ENCODE measurements at places on chromosomes 4 and X. TPM values are rescaled to one million over a fixed set of nuclear protein-coding genes. Genes with fewer than 3 reads are reported as not detected.

FGFR3 gene
- total RNA-seq, result 34.3 TPM

DNA sequence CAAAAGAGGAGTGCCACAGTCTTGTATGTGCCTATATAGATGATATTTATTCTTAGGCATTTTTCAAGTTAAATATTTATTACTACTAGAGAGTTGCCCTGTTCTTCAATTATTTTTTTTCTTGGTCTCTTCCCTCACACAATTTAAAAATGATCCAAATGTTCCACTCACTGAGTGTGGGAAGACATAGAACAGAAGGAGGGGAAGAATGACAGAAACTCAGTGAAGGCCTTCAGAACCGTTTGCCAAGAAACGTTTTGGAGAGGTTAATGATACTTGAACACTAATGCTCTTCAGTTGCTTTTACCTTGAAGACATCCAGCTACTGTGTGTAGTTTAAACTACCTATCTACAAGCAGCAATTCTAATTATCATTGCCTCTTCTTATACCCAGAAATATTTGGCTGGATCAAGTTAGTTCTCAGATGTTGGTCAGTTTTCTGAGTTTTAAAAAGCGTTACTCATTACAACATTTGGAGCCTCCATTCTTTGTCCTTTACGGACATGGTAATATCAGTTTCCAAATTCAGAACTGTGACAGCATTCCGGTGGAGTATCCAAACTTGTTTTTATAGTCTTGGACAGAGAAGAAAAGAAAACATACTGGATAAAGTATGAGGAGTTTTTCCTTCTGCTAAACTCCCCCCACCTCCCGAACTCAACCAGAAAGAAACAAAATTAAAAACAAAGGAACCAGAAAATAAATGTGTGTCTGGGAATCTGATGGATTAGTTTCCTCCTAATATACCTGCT is 389.7 kb downstream of the SPRY1 start:
- DNase-seq, result no peak

DNA sequence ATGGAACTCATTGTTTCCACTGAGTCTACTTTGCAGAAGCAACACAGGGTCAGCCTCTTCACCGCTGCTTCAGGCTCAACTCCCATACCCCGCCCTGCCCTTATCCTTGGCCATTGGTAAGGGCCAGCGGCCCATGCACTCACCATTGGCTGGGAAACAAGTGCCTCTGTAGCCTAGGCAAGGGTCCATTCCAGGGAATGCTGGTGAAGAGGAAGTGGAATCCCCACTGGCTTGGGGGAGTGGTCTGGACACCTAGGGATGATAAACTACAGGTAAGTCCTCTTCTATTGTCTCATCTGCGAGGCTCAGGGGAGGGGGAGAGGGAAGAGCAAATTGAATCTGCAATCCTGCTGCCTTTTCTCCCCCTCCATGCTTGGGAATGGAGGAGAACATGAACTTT is 153.1 kb downstream of the SH3BGRL start:
- DNase-seq, result no peak

- peak; percentile 37 for DNase-seq
Observed at GRCh38 chrX:72685810-72686456, 28.2 kb downstream of the PHKA1 start.

GRCh38 chr4:138953961-138954371 is 61.6 kb upstream of the NOCT start:
- no peak for DNase-seq

NAT8L gene
- 0.83 TPM for total RNA-seq

COX7B gene
- 309 TPM for total RNA-seq

PPP2R2C gene
- total RNA-seq, result 9.8 TPM

- DNase-seq, result no peak
Observed at GRCh38 chr4:89586864-89587263, 250.1 kb downstream of the SNCA start.

PASD1 gene
- total RNA-seq, result not detected

PHKA1 gene
- total RNA-seq, result 7.8 TPM

PROM1 gene
- 43.8 TPM for total RNA-seq

WAS gene
- 1.1 TPM for total RNA-seq

- no peak for DNase-seq
Observed at GRCh38 chr4:20119141-20119540, 132.6 kb upstream of the SLIT2 start.

- DNase-seq, result no peak
Observed at GRCh38 chr4:76310683-76311082, 4.2 kb downstream of the STBD1 start.

DCHS2 gene
- 0.07 TPM for total RNA-seq

GRCh38 chrX:68699960-68700746 is 52.7 kb downstream of the STARD8 start:
- DNase-seq, result no peak

- DNase-seq, result no peak
Observed at GRCh38 chrX:108464604-108465003, 25.0 kb downstream of the COL4A5 start.

DNA sequence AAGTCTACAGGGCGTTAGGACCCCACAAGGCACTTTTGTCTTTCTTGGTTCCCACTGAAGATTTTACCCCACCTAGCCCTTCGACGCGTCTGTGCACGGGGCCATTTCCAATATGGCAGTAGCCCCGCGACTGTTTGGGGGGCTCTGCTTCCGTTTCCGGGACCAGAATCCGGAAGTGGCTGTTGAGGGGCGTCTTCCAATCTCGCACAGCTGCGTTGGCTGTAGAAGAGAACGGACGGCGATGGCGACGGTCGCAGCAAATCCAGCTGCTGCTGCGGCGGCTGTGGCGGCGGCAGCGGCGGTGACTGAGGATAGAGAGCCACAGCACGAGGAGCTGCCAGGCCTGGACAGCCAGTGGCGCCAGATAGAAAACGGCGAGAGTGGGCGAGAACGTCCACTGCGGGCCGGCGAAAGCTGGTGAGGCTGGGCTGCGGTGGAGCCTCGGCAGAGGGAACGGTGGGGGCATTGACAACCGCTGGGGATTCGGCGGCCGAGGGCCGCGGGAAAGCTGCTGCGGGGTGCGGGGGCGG is at the start of gene USP11:
TSS of gene USP11 (plus strand) at position 207 of the 530 bp plus-strand sequence. CDS start at position 242, 35 bp downstream.
- DNase-seq, result peak; percentile 41

DNA sequence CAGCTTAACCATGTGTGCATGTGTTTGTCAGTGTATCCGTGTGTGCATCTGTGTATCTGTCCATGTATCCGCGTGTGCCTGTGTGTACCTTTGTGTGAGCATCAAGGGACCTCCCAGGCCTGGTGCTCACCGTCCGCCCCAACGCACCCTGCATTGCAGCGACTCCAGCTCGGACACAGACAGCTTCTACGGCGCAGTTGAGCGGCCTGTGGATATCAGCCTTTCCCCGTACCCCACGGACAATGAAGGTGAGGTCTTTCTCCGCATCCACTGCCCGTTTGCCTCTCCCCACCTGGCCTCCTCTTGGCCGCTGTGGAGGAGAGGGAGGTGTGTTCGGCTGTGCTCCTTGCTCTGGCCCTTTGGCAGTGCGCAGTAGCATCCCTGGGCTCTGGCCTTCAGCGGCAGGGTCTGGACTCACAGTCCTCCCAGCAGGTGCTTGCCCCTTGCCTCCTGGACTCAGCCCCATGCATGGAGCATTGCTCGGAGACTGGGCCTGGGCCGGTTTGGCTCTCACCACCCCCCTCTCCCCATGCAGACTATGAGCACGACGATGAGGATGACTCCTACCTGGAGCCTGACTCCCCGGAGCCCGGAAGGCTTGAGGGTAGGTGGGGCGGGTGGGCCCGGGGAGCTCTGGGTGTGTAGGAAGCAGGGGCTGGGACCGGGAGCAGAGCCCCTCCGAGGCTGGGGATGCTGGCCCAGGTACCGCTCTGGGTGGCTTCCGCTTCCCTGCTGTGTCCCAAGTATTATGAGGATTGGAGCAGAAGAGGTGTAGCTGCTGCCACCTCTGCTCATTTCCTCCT is 16.4 kb upstream of the ADD1 start:
- no peak for DNase-seq

DNA sequence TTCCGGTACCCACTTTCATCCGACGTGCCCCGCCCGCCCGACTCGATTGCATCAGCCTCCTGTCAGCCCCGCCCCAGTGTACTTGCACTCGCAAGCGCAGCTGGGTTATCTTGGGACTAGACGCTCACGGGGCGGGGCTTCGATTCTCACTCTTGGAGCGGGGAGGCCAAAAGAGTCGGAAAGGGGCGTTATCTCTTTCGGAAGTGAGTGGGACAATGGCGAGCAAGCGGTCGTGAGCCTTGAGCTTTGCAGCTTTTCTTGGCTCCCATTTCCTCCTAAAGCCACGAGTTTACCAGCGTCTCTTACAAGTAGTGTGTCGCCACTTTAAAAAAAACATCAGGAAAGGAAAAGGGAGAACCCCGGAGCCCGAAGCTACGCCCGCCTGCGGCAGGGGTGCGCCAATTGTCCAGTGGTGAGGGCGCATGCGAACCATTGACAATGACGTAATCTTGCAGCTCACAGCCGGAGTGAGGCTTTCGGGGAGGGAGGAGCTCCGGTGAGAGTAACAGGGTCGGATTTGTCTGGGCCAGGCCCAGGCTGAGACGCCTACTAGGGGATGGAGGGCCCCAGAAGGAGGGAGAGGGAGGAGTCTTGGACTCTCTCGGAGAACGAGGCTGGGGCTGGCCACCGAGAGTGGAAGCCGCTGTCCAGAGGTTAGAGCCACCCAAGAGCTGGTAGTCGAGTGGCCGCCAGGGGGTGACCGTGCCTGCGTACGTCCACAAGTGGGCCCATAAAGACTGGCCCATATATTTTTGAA is 109.5 kb downstream of the GNL3L start:
- DNase-seq, result peak; percentile 91

DNA sequence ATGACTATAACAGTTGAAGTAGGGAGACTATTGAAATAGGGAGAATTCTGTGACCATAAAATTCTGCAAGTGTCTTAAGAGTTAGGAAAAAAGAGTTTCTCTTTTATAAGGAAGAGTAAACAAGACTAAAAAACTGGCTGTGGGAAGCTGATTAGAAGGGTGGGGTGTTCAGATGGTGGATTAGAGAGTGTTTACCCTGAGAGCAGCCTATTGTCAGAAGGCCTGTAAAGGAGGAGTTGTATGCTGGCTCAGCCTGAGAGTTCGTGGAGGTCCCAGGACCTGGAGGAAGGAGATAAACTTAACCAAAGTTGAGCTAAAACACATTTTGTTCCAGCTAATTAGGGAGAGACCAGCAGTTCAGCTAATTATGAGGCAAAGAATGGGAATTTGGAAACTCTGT is 629.7 kb downstream of the PCDH7 start:
- DNase-seq, result no peak

- DNase-seq, result no peak
Observed at GRCh38 chr4:165079476-165079875, 25.8 kb downstream of the TRIM75 start.

SERPINA7 gene
- not detected for total RNA-seq

DNA sequence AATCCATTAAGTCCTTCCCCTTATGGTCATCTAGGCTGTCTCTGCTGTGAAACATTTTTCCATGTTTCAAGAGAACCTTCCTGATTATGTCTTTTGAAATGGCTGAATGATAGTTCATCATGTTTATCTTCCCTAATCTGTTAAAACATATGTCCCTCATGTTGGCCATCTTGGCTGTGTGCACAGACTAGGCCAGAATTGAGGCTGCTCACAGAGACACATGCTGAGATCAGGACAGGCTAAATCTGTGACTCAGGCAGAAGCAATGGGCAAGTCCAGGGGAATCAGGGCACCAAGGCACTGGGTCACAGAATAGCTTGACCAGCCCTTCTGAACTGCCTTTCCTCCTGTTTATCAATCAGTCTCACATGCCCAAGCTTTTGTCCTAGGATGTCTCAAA is 78.3 kb downstream of the FHDC1 start:
- no peak for DNase-seq

- no peak for DNase-seq
Observed at GRCh38 chr4:82033862-82034261, 339.9 kb downstream of the HNRNPD start.

DNA sequence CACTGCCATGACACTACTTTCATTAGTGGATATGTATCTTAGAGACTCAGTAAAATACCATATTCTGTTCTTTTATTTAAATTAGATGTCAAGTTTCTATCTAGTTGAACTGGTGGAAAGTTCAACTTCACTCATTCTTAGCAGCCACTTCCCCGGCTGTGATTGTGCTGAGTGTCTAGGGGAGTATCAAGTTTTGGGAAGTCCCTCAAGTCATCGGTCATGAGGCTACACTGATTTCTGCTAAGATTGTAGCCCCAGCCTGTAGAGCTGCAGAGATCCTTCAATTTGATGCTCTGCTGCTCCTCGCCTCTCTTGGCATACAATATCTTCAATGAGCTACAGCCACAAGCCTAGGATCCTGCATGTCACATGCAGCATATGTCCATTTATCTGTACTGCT is 53.9 kb downstream of the DMP1 start:
- DNase-seq, result no peak

HEPH gene
- not detected for total RNA-seq

DNA sequence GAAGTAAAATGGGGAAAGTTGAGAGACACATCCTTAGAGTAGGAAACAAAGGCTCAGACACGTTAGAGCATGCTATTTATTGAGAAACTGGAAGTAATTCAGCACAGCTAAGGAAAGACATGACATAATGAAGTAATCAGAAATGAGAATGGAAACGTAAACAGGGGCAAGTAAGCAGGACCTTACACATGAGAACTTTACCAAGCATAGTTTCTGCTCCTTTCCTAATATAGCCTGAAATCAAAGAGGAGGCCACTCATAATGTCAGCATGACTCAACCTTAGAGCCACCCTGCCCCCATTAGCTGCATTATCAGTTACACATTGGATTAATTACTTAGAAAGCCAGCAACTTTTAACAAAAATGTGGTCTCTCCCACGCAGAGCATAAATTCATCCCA is 558.3 kb upstream of the GRIA3 start:
- no peak for DNase-seq

- DNase-seq, result peak; percentile 50
Observed at GRCh38 chrX:53262918-53263394, 18.4 kb downstream of the IQSEC2 start.

DNA sequence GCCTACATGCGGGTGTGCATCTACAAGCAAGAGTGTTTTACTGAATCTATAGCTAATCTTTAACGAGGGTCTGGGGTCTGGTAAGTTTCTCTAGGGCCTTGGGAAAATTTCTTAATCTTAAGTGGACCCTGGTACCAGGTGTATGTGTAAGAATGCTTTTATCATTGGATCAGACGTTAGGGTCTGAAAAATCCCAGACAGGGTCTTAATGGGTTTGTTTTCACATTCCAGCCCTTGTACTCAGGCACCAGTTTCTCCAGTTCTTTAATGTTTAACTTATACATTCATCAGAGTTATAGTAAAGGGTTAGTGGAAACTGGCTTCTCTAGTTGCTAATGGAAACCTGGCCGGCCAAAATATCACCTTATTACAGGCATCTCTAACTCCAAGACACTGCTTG is 11.6 kb downstream of the MAGEB16 start:
- DNase-seq, result peak; percentile 30

- DNase-seq, result peak; percentile 88
Observed at GRCh38 chrX:115560978-115561604, at the start of gene PLS3. Gene PLS3, plus strand, starts transcription at chrX:115561174. Its CDS starts 49,077 bp downstream, at chrX:115610251.

GRCh38 chrX:122439831-122440230 is 744.2 kb upstream of the GRIA3 start:
- DNase-seq, result no peak

Data from Calu3 (cell line).